ENCODE measurements at places on chromosomes 1 and 21.

GRCh38 chr1:229230893-229231753, 39.8 kb upstream of the RAB4A start:
- no peak for DNase-seq

DNA sequence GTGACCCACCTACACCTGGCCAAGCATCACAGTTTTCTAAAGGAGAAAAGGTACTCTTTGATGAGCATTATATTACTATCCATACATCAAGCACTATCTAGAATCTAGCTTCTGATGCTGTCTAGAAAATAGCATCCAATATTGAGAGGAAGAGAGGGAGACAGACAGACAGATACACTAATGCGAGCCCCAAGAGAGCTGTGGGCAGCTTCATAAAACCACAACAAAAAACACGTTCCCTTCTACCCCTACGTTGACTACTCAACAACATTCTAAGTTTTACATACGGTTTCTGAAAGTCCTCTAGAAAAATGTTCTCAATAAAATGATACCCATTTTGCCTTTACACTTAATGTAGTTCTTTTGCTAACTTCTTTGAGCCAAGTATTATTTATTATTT, 221.8 kb downstream of the SLC45A1 start:
- no peak for DNase-seq

DNA sequence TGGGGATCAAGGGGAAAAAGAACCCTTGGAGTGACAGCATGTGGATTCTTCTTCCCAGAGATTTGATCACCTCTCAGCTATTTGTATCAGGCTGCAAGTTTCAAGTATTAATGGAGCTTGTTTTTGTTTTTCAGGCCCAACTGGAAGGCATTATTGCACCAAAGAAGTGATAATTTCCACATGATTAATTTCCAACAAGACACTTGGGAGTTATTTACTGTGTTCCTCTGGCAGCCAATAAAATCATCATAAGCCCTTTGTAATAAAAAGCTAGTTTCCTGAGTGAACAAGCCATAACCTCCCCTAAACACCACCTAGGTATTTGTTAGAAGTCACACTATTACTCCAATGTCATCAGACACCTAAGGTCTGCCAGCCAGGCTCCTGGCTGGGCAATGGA, 8.2 kb downstream of the DNALI1 start:
- DNase-seq = no peak

DNA sequence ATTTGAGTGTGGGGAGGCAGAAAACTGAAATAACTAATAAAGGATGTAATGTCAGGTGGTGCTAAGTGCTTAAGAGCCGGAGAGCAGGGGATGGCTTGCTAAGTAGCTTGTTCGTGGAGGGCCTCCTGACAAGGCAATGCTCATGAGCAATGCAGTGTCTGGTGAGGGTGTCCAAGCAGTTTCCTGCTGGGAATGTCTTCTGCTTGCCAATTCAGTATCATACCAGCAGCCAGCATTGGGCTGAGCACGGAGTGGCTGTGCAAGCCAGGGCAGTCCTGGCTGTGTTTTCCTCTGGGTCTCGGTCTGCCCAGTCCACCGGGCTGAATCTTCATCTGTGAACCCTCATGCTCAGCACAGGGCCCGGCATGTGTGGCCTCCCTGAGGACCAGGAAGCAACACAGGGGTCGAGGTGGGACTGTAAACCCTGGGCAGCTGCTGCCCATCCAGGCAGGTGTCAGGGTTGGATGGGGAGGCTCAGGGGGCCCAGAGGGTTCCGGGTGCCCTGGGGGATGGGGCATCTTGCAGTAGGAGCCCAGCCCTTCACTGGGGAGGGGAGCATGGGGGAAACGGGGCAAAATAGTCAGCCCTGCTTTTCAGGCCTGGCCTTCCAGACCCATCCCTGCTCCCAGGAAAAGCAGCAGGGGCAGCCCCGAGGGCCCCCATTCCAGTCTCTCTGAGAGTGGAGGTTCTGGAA, 27.5 kb downstream of the EDN2 start:
- no peak for DNase-seq

DNA sequence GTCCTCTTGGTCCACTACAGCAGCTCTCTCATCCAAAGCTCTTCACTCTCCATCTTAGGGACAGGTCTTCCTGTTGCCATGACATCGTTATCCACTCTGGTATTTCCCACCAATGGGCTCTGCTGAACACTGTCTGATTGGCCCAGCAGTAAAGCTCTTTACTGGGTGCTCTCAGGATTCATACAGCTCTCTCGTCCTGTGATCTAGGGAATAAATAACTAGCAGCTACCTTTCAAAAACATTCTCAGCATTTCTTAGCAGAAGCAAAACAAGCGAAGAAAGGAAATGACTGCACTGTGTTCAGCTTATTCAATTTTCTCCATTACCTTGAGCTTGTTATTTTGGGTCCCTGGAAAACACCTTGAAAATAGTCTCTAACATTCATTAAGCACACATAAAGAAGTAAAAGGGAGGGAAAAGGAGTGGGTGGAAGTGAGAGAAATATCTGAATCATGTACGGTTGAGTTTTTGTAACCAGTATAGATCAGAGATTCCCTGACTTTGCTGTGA, 163.4 kb upstream of the SGIP1 start:
- DNase-seq = no peak
